T-helper 2 cell (primary cell): ENCODE measurements at places on chromosomes 6 and 20.

- DNase-seq: no peak
Measured at GRCh38 chr20:25439328-25439727, 31.9 kb downstream of the GINS1 start.

GRCh38 chr6:33957892-33958525 is 154.2 kb upstream of the MLN start:
- no peak for DNase-seq

GRCh38 chr6:169568314-169569087 is 133.3 kb downstream of the WDR27 start:
- no peak for DNase-seq

- DNase-seq: no peak
Measured at GRCh38 chr6:56263596-56264315, 16.4 kb upstream of the COL21A1 start.

GRCh38 chr6:19811397-19812079 is 25.6 kb upstream of the ID4 start:
- DNase-seq: no peak

DNA sequence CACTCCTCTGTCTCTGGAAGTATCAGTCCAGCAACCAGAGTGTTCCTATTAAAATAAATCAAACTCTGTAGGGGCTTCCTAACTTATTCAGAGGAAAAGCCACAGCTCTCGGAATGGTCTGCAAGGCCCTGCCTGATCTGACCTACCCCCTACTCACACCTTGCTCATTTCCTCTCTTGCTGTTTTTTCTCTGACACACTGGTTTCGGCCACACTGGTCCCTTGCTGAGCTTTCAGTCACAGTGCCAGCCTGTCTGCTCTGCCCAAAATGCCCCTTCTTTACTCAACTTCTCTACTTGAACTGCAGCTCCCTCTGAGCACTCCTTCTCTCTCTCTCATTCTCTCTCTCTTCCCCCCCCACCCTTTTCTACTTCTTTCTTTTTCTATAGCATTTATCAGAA is 430.2 kb downstream of the UTRN start:
- no peak for DNase-seq

- no peak for DNase-seq
Measured at GRCh38 chr6:163841326-163841725, 426.8 kb downstream of the QKI start.

- no peak for DNase-seq
Measured at GRCh38 chr6:96153775-96154174, 138.0 kb downstream of the FUT9 start.

GRCh38 chr20:8223091-8223870 is 91.2 kb downstream of the PLCB1 start:
- no peak for DNase-seq
